Effector CD8-positive, alpha-beta T cell (primary cell): ENCODE measurements at places on chromosomes 1 and 21.
A peak's percentile ranks its signal among the peaks of the same experiment; 100 is the strongest.

- no peak for DNase-seq
Measured at GRCh38 chr1:27102134-27102706, 52.7 kb downstream of the SLC9A1 start.

GRCh38 chr21:38531591-38531990 lies 33.3 kb upstream of the ERG start:
- DNase-seq = no peak

DNA sequence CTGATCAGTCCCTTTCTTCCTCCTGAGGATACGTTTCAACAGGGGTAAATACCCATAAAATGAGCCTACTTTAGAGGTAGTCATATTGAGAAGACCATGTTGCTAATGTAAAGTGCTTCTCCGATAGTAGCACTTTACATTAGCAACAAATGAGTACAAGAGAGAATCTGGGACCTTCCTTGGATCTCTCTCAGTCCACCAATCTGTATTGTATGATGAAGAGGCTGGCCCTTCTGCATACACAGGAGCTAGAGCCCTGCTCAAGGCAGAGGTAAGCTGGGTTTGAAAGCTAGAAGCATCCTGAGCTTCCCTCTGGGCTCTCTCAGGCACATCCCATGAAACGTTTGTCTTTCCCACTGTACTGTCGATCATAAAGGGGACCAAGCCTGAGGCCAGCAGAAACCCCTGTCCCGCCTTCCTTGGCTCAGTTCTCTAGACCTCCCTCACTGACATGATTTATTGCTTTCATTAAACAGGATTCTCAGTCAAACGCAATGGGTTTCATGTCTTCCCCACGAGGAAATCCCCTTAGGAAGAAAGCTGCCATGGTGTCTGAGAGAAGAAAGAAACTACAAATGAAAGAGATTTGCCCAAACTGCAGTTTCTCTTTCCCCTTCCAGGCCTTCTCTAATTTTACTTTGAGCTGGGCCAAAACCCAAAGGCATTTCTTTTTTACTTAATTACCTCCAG lies 62.8 kb upstream of the BCAR3 start:
- no peak for DNase-seq

DNA sequence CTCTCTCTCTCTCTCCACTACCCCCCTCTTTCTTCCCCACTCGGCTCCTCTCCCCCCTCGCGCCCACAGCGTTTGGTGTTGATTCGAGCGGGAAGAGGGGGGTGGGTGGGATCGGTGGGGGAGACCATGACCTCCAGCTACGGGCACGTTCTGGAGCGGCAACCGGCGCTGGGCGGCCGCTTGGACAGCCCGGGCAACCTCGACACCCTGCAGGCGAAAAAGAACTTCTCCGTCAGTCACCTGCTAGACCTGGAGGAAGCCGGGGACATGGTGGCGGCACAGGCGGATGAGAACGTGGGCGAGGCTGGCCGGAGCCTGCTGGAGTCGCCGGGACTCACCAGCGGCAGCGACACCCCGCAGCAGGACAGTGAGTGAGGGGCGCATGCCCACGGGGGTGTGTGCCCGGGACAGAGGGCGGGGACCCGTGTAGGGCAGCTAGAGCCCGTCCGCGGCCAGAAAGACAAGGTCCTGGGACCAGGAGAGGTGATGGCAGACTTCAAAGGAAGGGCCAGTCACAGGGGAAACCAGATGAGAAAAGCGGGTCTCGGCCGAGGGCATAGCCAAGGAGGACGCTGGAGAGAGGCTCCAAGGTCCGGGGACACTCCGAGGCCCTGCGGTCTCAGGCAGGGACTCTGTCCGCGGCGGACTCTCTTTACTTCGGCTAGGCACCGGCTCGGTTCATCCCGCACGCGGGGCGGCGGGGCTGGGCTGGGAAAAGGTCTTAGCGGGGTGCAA lies at the start of gene PRRX1:
Gene PRRX1 (plus strand): TSS at position 39 of the 735 bp plus-strand sequence. CDS start 88 bp downstream, at position 127.
- DNase-seq = no peak

DNA sequence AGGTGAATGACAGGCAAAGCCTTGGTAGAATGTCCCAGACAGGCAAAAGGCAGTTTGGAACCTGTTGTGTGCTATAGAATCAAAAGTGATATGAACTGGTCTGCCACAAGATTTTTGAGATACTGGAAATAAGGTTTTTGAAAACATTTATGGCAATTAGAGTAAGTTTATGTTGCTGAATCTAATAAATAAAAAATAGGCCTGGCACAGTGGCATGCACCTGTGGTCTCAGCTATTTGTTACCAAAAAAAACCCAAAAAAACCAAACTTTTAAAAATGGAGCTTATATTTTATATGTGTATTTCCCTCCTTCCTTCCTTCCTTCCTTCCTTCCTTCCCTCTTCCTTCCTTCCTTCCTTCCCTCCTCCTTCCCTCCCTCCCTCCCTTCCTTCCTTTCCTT lies 76.4 kb upstream of the ARTN start:
- DNase-seq = no peak

GRCh38 chr1:11733306-11733705 lies 2.6 kb upstream of the AGTRAP start:
- DNase-seq = no peak

DNA sequence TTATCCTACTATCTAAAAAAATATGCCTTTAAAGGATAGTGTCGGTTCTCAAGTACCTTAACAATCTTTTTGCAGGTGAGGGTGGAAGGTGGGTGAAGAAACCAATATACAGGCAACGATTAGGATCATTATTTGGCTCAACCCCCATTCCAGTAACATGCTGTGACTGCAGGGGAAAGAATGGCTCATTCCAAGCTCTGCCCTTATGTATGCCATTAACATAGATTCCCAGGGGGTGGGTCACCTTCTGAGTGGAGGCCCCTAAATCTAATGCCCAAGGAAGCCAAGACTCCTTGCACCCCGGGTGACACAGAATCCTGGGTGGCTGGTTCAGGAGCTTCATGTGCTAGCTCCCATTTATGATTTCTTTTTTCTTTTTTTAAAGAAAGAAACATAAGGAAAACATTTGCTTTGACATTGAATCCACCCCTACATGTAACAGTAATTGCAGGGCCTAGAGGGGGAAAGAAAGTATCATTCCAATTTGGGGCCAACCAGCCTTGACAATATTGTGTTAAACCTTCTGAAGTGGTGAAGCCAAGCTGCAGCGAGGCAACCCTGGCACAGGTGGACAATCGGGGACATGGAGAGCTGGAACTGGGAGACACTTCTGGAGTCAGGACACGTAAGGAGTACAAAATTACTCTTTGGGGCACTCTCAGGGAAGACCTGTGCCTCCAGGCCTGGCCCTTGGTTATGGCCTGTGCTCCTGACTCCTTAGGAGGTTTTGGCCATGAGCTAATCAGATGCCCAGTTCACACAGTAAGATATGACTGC lies 200.3 kb downstream of the PBX1 start:
- DNase-seq = no peak

DNA sequence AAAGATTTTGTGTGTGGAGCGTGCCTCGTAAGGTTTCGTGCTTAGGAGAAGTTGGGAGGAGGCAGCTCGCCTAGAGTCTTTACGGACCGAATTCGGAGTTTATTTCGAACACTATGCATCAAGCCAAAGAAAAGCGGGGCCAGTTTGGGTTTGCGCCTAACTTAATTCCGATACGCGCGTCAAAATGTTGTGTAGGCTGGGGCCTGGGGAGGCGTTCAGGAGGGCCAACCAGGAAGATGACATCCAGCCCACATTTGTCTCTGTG lies 6.4 kb downstream of the FOXD2 start:
- DNase-seq = no peak

DNA sequence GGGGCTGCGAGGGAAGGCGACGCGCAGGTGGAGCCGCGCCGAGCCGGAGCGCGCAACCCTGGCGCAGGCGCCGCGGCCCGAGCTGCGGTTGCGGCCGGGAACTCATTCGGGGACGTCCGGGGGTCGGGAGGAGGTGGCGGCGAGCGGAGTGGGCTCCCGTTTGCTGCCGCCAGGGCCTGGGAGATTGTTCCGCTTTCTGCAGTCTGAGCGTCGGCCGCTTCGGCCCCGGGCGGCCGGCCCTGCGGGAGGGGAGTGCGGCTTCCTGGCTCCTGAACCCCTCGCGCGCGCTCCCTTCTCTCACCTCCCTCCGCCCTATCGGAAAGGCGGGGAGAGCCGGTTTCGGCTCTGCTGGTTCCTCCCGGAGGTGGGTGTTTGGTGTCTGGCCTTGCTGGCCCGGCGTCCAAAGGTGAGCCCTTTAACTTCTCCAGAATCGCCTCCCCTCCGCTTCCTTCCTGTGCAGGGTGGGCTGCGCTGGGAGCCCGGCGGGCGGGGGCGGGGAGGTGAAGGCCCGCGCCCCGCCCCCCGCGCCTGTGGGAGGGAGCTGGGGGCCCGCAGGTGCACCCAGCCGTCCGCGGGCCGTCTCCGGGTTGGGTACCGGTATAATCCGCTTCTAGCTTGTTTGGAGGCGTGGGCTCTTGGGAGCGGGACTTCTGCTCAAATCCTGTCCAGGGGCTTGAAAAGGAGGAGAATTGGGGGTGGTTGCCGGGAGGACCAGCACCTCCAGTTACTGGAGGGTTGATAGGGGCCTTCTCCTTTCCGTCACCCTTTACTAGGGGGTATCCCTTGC lies 683 bp downstream of the LRRC8D start:
- peak; percentile 47 for DNase-seq

GRCh38 chr1:1407636-1408318 lies 684 bp upstream of the MRPL20 start:
- no peak for DNase-seq

DNA sequence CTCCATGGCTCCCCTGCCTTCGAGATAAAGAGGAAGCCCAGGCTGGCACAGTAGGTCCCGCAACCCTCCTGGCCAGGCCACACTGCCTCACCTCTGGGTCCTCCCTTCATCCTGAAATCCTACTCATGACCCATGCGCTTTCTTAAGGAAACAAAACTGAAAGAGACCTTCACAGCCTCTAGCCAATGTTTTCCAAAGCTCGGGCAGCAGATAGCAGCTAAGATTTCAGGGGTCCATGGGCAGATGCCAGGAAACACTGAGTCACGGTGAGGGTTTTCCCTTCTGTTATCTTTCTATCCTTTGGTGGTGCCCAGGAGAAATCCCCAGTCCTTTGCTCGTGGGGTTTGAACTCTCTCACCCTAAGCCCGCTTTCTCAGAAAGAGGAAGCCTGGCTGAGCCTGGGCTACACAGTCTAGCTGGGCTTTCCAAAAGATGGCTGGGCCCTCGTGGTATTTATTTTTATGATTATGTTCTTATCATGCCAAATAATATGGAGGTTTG lies 26.6 kb downstream of the TTC39A start:
- no peak for DNase-seq

DNA sequence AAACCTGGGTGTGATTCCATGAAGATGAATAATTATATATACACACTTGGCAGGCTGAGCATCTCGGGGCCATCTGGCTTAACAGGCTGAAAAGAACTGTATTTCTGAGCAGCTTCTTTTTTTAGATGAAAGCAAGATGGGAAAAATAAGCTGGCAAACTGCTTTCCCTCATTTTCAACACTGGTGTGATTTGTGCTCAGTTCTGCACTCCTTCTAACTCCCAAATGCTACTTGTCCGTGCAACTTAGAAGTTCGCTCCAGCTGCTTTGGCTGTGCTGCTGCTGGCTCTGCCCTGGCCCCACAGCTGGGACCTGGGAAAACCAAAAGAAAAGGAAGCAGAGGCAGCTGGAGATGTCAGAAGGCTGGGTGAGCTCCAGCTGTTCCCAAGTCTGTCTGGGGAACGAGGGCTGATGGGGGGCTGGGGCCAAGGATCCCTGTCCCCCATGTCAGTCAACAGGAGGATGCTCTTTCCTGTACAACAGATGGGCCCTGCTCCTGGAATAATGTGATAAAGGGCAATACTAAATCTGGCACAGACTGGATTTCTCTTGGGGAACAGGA lies 44.9 kb downstream of the PAFAH2 start:
- no peak for DNase-seq

DNA sequence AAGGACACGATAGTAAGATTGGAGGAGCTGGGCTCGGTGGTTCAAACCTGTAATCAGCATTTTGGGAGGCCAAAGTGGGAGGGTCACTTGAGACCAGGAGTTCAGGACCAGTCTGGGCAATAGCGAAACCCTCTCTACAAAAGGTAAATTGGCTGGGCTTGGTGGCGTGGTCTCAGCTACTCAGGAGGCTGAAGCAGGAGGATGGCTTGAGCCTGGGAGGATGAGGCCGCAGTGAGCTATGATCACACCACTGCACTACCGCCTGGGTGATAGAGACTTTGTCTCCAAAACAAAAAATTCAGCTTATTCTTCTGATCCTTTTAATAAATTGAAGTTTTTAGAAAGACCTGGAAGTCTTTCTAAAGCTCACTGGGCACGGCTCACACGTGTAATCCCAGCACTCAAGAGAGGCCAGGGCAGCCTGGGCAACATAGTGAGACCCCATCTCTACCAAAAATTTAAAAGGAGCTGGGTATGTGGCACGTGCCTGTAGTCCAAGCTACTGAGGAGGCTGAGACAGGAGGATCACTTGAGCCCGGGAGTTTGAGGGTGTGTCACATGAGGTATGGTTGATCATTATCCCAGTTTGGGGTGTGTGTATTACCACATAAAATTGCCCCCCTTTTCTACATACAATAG lies 15.3 kb downstream of the MASP2 start:
- no peak for DNase-seq
